ENCODE measurements at places on chromosomes 3 and 15.
A peak's percentile ranks its signal among the peaks of the same experiment; 100 is the strongest.

DNA sequence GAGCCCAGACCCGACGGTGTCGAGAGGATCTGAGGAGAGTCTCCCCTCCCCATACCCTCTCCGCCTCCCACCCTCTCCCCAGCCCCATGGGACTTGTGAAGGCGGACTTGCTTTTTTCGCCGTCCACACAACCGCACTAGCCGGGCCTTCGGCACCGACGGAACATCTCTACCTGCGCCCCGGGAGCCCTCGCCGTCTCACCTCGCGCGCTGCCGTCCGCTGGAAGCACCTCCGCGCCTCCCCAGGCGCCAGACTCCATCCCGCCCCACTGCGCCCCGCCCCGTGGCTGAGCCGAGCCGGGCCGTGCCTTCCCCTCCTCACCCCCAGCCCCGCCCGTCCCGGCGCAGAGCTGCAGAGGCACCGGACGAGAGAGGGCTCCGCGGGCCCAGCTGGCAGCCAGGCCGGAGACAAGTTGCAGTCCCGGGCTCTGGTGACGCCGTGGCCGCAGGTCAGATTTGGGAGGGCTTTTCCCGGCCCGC is at the start of the genes DUOX1 and DUOXA1:
TSS of gene DUOX1 (plus strand) at position 344 of the 479 bp plus-strand sequence. CDS start 1,973 bp downstream, outside the sequence.
TSS of gene DUOXA1 (minus strand) at position 229 of the 479 bp plus-strand sequence. CDS start 6,865 bp downstream, outside the sequence.
- DNase-seq, result no peak

DNA sequence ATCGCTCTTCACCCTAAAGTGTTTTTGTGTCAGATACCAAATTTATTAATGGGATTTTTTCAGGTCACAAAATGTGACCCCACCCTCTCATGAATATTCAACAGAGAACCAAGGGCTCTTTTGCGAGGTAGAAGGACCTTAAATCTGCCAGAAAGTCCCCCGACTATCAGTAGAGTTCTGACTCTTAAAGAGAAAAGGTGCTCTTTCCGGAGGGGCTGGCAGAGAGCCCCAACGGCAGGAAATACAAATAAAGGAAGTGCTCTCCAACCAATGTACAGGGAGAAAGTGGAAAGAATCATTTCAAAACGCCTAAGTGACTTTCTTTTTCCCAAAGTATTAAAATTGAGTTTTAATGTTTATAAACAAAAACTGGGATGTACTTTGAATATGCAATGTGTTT is 517.2 kb downstream of the FOXP1 start:
- no peak for DNase-seq

- no peak for DNase-seq
Measured at GRCh38 chr15:95259513-95259912, 1028.2 kb downstream of the MCTP2 start.

DNA sequence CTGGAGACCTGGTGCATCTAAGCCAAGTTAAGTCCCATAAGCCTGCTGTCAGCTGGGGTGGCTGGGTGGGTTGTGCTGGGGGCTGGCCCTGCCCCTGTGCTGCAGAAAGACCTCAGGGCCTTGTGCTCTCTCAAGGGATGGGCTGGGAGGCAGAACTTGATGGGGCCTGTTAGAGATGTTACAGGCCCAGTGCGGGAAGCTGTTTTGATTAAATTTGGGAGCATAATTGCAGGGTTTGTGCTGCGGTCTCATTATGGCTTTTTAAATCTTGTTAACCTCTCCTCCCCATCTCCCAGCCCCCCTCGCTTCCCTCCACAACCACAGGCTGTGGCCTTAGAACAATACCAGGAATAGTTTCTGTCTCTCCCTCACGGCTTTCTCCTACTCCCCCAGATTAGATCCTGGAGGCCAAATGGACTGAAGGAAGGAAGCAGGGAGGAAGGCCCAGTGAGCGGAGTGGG is 87.6 kb upstream of the TLE3 start:
- no peak for DNase-seq

DNA sequence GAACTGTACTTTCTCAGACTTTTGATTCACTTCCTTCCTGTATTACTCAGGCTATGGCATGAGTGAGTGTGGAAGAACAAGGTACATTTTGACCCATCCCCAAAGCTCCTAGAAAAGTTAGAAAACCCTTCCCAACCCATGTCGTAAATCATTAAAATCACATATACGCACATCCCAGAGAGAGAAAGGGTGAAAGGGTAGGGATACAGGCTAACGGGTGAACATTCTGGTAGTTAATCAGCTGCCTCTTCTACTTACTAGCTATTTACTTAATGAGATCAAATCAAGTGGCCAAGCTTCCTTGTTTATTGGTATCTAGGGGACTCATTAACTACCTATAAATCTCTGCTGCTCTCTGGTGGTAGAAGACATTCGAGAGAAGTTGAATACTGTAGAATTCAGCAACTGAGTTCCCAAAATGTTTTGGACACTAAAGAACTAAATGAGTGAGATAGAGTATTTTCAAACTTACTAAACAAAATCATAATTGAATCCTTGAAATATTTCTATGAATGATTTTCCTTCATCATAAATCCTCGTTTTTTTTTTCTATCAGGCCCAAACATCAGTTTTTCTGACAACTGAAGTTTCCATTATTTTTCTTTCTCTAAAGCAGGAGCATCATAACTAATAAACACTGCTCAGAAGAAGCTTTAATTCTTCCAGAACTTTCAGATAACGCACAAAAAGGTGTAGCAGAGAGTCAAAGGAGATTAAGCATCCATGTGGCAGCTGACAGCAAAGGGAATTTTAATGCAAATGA is 124.2 kb downstream of the IMPG2 start:
- peak; percentile 52 for DNase-seq

DNA sequence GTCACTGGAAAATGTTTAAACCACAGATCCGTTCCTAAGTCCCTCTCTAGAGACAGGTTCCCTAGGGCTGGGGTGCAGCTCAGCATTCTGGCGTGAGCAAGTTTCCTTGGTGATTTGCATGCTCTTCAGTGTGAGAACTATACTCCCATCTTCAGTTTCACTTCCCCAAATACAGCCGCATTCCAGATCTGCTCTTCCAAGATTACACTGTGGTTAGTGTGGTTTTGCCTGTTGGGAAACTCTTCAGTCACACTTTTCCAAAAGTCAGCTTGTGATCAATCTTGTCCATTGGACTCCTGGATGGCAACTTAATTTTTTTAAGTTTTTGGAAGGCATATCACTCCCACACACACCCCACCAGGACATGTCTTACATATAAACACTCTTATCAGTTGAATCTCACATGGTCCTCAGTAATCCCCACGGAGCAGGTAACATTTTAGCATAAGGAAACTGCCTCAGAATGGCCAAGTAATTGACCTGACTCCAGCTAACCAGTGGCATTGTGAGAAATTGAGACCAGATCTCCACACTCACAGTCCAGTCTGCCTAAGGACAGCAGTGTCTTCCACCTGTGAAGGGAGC is 33.5 kb upstream of the PTPN23 start:
- no peak for DNase-seq

- no peak for DNase-seq
Measured at GRCh38 chr3:138460536-138461205, 26.3 kb downstream of the ESYT3 start.

DNA sequence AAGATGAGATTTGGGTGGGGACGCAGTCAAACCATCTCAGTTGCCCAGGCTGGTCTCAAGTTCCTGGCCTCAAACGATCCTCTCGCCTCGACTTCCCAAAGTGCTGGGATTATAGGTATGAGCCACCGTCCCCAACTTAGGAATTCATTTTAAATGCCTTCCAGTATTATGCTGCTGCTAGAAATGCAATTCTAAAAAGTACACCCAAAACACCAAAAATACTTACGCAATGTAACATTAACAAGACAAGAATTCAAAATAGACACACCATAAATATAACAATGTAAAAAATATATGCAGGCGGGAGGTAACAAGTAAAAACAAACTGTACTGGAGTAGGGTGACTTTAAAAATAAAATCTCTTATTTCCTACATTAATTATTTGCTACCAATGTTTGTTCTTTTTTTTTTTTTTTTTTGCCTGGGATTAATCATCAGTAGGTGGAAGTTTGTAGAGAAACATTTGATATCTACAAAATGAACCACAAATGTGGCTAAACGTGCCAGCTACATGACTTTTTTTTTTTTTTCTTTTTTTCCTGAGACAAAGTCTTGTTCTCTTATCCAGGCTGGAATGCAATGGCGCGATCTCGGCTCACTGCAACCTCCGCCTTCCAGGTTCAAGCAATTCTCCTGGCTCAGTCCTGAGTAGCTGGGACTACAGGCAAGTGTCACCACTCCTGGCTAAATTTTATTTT is 56.8 kb downstream of the SETMAR start:
- DNase-seq, result no peak

DNA sequence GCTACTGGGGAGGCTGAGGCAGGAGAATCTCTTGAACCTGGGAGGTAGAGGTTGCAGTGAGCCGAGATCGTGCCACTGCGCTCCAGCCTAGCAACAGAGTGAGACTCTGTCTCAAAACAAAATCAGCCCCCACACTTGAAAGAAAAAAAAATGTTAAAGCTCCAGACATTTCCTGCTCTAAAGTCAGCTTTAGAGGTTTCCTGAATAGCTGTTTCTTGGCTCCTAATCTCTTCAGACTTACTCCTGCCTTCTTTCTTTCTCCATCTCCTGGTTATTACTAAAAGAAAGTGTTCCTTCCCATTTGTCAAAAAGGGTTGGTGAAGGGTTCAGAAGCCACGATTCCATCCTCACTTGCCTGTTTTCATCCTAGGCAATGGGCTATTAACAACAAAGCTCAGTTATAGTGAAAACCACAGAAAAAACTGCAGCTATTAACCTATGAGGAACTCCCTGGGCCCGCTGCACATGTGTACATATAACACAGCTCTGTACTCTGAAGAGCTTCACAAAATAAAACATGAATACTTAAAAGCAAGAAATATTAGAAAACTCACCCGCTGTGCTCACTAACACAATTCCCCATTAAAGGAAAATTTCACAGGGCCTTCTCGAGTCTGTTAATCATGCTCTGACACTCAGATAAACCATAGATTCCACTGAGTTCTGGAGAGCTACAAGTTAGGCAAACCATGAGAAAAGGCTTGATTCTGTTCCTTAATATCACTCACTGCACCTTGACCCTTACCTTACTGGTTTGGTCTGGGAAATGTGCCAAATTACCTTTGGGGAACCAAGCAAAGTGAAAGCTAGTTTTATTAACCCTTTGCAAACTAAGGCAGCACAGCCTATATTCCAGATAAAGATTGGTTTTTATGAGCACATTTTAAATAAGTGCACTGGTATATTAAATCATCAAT is 89.9 kb upstream of the TSPAN3 start:
- DNase-seq, result no peak

DNA sequence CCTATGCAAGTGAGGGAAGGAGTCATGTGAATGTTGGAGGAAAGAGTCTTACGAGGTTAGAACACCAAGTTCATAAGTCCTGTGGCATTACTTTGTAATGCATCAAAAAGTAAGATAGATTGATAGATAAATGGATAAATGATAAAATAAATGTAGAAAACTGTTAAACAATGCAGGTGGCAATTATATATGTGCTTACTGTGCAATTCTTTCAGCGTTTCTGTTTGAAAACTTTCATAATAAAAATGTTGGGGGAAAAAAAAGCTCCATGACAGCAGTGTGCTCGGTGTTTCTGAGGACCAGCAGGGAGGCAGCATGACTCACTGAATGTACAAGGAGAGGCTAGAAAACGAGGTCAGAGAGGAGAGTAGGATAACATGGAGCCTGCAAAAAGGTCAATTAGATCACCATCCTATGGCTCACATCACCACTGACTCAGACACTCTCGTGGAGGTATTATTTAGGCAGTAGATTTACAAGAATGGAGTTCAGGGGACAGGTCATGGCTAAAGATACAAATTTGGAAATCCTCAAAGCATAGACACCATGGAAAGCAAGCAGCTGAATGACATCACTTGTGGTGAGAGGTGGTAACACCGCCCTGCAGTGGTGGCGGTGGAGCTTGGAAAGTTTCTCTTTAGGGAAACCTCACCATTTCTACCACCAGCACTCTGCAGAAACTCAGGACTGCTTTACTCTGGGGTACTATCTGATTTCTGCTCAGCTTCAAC is 219.8 kb downstream of the CTNNB1 start:
- DNase-seq, result peak; percentile 42

DNA sequence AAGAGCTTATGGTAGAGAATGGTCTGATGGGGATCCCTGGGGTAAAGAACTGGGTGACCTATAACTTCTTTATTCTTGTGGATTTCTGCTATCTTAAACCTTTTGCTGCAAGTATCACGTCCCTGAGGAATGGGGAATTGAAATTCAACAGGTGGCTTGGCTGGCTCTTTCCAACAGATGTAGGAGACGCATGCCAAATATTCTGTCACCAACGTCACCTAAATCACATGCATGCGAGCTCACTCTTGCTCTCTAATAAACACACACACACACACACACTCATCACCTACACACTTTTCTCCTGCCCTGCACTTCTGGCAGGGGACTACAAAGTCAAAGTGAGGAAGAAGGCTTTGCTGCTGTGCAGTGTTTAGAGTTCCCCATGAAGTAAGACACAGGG is 145.8 kb upstream of the NECTIN3 start:
- DNase-seq, result no peak

- DNase-seq, result peak; percentile 51
Measured at GRCh38 chr3:72161881-72162595, 377.1 kb upstream of the PROK2 start.

- no peak for DNase-seq
Measured at GRCh38 chr15:96599268-96599667, 268.8 kb downstream of the NR2F2 start.

DNA sequence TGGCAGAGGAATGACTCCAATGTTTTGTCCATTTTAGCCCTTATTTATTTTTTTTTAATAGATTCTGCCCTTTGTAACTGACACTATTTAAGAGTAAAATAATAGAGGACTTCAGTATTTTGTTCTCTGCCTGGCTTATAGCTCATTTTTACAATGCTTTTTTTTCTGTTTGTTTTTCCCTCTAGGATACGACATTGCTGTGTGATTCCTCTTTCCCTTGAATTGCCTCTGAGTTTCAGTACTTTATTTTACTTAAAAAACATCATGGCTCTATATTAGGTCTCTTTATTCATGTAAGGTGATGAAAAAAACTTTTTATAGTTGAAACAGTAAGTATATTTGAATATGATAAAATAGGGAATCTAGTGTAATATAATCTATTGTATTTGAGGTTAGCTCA is 179.1 kb downstream of the PTPRG start:
- no peak for DNase-seq
